ENCODE measurements at places on chromosomes 3 and 15.

DNA sequence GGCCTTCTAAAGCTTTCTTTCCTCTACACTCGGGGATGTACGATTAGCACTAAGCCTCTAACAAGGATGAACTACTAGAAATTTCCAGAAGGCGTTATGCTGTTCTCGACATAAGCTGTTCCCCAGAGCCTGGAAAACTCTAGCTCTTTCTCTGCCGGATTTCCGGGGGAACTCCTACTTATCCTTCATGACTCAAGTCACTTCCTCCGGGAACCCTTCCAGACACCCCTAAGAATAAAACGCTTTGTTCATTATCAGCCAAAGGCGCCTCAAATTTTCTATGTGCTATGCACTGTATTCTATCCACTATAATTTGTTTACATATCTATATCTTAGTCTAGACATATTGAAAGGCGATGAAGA, 455 bp upstream of the SNAP23 start:
- no peak for DNase-seq

GRCh38 chr15:81384891-81385720, 11.1 kb upstream of the TMC3 start:
- DNase-seq = no peak

GRCh38 chr15:89129123-89129815, 41.0 kb downstream of the ABHD2 start:
- no peak for DNase-seq

- no peak for DNase-seq
These were observed 35.7 kb upstream of the PHLDB2 start for GRCh38 chr3:111823341-111823855.

DNA sequence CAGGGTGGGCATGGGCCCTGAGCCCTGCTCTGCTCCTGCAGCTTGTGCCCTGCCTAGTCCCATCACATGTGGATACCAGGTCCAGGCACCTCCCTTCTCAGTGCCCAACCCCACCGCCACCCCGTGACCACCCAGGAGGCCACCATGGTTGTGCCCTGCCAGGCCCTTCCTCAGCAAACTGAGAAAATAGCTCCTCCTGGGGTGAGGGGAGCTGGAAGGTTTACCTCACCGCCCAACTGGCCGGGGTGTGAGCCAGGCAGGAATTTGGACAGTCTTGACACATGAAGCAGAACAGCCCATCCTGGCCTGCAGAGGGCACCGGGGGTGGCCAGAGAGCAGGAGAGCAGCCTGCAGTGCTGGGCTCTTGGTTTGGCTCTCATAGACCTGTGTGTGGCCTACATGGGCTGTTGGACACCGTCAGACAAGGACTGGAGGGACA, 11.4 kb upstream of the C3orf22 start:
- DNase-seq = peak; percentile 63

- DNase-seq = no peak
These were observed 105.0 kb downstream of the KLHL25 start for GRCh38 chr15:85689729-85690128.

DNA sequence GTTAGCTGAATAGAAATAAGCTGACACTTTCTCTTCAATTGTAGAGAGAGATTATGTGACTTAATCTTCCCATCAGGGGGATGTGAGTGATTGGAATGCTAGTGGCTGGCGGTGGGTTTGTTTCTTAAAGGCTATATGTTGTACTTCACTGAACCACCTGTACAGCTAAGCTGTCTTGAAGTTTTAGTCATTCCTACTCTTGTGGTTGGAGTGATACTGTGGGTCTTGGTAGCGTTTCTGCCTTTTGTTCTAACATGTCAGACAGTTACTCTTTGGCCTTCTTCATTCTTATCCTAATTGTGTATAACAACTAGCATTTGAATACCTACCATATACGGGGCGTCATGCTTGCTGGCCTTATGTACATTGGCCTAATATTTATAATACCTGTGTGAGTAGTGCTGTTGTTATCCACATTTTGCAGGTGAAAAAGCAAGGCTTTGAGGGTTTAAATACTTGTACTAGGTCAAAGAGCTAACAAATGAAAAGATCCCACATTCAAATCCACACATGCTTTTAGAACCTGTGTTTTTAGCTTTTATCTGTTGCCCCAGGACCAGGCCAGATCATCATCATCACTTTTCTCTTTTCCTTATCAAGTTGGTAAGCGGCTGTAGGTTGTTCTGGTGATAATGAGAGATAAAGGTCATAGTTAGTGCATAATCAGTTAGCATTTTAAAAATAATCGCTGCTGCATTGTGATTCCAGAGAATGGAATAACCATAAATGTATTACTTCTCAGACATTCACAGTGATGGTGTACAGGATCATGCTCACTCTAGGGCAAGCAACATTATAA, 50.2 kb downstream of the AKAP13 start:
- no peak for DNase-seq
